Activated CD8-positive, alpha-beta memory T cell treated with anti-CD3 and anti-CD28 coated beads, Interleukin-2, amount 10 ng/mL, durations not matched to agents 7 days and 5 days (primary cell): ENCODE measurements at places on chromosomes 1 and 21. TPM values are rescaled to one million over a fixed set of nuclear protein-coding genes. Genes with fewer than 3 reads are reported as not detected.
A peak's percentile ranks its signal among the peaks of the same experiment; 100 is the strongest.

GRCh38 chr1:180231506-180231921 lies 1.4 kb downstream of the LHX4 start:
- DNase-seq, result peak; percentile 47
- H3K4me1 ChIP-seq, result peaks cover 38% of the 10 kb centered on the region
- peaks cover 84% of the 10 kb centered on the region for H3K27me3 ChIP-seq
- H3K27ac ChIP-seq, result no peak overlapping the region
- peak overlapping the region; percentile 63 for H3K4me3 ChIP-seq
- no peaks in the 10 kb centered on the region for H3K36me3 ChIP-seq

The FCRLB gene
- total RNA-seq, result 0.63 TPM

The SLC16A1 gene
- 47.6 TPM for total RNA-seq

The HCRTR1 gene
- total RNA-seq, result not detected

DNA sequence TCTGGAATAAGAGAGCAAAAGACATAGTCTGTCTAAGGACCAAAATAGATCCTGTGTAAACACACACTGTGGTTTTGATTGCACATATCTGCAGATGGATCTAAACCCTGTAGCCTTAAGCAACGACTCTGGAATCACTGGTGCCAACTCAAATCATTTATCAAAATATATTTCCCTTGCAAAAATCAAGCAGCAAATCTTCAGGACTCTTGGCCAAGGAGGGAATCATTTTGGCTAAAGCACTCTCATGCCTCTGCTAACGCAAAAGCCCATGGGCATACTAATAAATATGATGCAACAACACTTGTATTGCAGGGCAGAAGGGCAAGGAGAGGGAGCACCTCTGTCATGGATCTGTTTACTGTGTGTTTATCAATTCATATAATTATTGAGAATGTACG lies 155.4 kb upstream of the DUSP10 start:
- H3K27ac ChIP-seq, result no peak overlapping the region
- no peak for DNase-seq
- no peak overlapping the region for H3K4me3 ChIP-seq
- no peaks in the 10 kb centered on the region for H3K36me3 ChIP-seq
- H3K4me1 ChIP-seq, result no peaks in the 10 kb centered on the region

The PALMD gene
- total RNA-seq, result not detected

- no peak overlapping the region for H3K4me3 ChIP-seq
- H3K27me3 ChIP-seq, result peaks cover 18% of the 10 kb centered on the region
- H3K36me3 ChIP-seq, result peaks cover 2% of the 10 kb centered on the region
- peak overlapping the region; percentile 10 for H3K27ac ChIP-seq
- peaks cover 54% of the 10 kb centered on the region for H3K4me1 ChIP-seq
These were observed 76.6 kb downstream of the TGFBR3 start for GRCh38 chr1:91809317-91809716.

GRCh38 chr1:79749607-79750006 lies 743.1 kb upstream of the ADGRL4 start:
- H3K27me3 ChIP-seq, result no peaks in the 10 kb centered on the region
- H3K27ac ChIP-seq, result no peak overlapping the region
- no peaks in the 10 kb centered on the region for H3K36me3 ChIP-seq
- no peaks in the 10 kb centered on the region for H3K4me1 ChIP-seq
- DNase-seq, result no peak

- no peaks in the 10 kb centered on the region for H3K4me1 ChIP-seq
- no peak overlapping the region for H3K4me3 ChIP-seq
- no peak overlapping the region for H3K27ac ChIP-seq
- no peak for DNase-seq
These were observed 157.2 kb upstream of the UBE2U start for GRCh38 chr1:64046243-64046642.

DNA sequence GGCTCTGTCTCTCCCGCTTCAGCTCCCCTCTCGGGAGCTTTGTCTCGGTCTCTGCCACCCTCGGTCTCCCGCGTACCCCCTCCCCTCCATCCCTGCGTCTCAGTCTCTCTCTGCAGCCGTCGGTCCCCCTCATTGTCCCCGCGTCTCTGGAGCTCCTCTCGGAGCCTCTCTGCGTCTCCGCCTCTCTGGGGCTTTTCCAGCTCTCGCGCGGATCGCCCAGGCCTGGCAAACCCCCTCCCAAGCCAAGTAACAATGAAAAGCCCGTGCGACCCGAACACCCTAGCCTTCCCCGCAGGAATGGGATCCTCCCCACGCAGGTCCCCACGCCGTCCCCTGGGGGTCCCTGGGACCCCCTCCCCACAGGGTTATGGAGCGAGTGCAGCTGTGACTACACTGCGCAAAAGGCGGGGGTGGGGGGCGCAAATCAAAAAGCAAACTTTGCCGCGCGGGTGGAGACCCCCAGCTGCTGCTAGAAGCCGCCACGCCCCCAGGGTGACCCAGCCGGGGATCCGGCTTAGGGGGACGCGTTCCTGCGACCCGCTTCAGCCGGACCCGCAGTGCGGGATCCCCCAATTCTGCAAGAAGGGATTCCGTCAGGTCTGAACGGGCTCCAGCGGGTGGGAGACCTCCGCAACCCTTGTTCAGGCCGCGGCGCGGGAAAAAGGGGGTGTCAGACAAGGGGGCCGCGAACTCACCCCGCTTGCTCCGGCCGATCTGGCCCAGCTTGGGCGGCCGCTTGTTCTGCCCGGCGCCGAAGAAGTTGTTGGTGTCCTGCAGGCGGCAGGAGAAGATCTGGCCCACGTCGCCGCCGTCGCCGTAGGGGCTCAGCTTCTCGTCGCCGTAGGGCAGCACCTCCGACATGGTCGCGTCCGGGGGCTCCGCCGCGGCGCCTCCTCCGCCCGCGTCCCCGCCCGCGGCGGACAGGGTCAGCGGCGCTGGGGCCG lies 1.2 kb downstream of the CAMK2N1 start:
- peaks cover 83% of the 10 kb centered on the region for H3K27me3 ChIP-seq
- no peak overlapping the region for H3K27ac ChIP-seq
- peaks cover 10% of the 10 kb centered on the region for H3K4me1 ChIP-seq

DNA sequence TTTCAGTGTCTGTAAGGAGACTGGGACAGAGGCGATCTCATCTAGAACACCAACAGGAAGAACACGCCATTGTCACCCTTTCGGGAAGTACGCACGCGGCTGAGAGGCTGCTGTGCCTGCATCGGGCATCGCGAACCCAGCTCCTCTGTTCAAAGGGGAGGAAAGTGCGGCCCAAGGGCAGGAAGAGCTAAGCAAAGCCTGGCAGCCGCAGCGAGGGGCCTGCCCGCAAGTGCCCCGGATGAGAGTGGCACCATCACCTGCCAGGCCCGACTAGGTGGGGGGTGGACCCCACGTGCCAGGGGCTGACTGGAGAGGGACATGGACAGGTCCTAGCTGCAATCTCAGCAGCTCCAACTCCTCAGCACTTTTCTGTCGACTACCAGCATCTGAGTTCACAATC lies 7.5 kb downstream of the TPRG1L start:
- H3K27ac ChIP-seq, result no peak overlapping the region
- peaks cover 4% of the 10 kb centered on the region for H3K4me1 ChIP-seq
- peaks cover 7% of the 10 kb centered on the region for H3K36me3 ChIP-seq
- H3K27me3 ChIP-seq, result no peaks in the 10 kb centered on the region
- H3K4me3 ChIP-seq, result no peak overlapping the region

- no peak overlapping the region for H3K4me3 ChIP-seq
- H3K27me3 ChIP-seq, result no peaks in the 10 kb centered on the region
- H3K36me3 ChIP-seq, result peaks cover 59% of the 10 kb centered on the region
These were observed 7.4 kb downstream of the H3-3A start for GRCh38 chr1:226069811-226070489.

The IGSF5 gene
- total RNA-seq, result not detected

The UHMK1 gene
- 62.0 TPM for total RNA-seq

DNA sequence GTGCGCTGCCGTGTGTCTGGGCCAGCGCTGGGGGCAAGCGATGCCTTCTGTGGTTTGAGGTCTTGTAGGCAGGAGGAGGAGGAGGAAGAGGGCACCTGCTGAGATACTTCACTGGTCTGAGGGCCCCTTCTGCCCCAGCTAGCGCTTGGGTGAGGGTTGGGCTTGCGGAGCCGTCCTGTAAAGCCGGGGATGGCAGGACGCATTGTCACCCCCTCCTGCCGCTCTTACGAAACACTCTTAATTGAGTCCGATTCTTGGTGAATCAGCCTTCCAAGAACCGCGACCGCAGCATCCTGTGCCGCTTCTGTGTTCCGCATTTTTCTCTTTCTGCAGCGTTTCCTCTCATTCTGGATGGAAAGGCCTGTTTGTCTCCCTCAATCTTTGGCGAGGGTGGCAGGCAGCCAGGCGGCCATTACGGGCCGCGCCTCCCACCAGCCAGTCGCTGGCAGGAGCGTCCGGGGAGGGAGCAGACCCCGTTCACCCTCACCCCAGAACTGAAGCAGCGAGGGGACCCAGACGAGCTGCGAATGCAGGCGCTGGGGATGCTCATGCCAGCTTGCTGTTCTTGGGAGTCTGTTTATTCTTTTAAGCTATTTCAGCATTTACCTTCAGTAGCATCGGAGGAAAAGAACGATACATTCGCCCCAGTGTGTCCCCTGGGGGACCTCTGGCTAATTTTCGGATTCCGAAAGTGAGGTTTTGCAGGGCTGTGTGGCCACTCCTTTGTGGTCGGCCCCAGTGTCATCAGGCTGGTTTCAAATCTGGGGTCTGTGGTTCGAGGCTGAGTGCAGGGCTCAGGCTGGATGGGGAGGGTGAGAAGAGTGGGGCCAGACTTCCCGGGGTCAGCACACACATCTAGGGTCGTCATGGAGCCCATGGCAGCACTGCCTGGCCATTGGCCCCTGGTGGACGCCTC lies 62.7 kb downstream of the SKI start:
- H3K27me3 ChIP-seq, result no peaks in the 10 kb centered on the region
- H3K27ac ChIP-seq, result peak overlapping the region; percentile 89
- no peaks in the 10 kb centered on the region for H3K36me3 ChIP-seq

- H3K27ac ChIP-seq, result no peak overlapping the region
- DNase-seq, result no peak
- H3K4me3 ChIP-seq, result no peak overlapping the region
- H3K36me3 ChIP-seq, result peaks cover 5% of the 10 kb centered on the region
- H3K4me1 ChIP-seq, result peaks cover 9% of the 10 kb centered on the region
These were observed 327.7 kb downstream of the SMYD3 start for GRCh38 chr1:246179401-246179800.

DNA sequence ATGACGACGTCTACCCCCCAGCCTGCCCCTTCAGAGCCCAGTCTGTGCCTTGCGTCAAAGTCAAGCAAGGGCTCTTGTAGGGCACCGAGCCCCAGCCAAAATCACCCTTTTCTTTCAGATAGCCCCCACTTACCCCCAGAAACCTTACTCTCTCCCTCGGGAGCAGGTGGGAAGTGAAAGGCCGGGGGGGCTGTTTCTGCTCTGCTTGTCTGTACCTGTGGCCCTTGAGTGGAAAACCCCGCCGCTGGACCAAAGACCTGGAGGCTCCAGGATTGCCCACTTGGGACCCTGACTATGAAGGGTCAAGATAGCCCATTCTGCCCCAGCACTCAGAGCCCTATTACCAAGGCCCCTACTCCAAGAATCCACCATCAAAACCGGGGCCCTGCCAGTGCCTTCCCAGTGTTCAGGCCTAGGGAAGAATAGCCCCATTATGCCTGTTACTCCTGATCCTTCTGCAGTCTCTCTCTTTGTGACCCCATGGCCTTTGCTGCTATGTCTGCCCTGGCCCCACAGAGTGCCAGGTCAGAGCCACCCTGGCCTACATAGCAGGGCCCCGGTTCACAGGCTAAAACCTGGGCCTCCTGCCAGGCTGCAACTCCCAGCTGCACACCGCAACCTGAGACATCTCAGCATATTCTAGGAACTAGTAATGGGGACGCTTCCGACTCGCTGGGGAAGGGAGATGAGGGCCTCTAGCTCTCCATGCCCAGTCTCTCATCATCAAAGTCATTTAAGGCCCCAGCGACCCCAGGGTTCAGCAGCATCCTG lies 22.2 kb upstream of the HPDL start:
- H3K27ac ChIP-seq, result peak overlapping the region; percentile 97
- no peaks in the 10 kb centered on the region for H3K36me3 ChIP-seq
- no peak for DNase-seq
- H3K27me3 ChIP-seq, result no peaks in the 10 kb centered on the region

The ID3 gene
- total RNA-seq, result 34.2 TPM

GRCh38 chr1:164723296-164723798 lies 164.4 kb downstream of the PBX1 start:
- no peak overlapping the region for H3K27ac ChIP-seq
- peaks cover 6% of the 10 kb centered on the region for H3K4me1 ChIP-seq
- H3K27me3 ChIP-seq, result no peaks in the 10 kb centered on the region
- no peak overlapping the region for H3K4me3 ChIP-seq
- DNase-seq, result no peak

DNA sequence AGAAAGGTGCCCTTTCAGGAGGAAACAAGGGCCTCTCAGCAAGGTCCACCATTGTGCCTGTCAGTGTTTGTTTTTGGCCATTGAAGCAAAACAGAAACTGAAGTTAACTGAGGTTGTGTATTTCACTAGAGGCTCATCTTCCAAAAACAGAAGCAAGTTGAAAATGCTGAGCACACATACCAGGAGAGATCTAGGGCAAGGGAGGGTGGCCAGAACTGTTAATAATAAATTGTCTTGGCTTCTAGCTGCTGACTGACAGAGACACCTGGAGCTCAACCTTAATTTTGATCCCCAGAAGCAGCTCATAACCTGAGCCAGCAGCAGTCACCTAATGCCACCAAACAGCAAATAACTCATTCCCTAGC lies 5.2 kb downstream of the AGMAT start:
- H3K36me3 ChIP-seq, result peaks cover 6% of the 10 kb centered on the region
- DNase-seq, result no peak
- H3K4me1 ChIP-seq, result peaks cover 48% of the 10 kb centered on the region
- H3K4me3 ChIP-seq, result peak overlapping the region; percentile 34

GRCh38 chr1:65985393-65986066 lies 192.8 kb downstream of the PDE4B start:
- no peak overlapping the region for H3K27ac ChIP-seq
- no peak for DNase-seq
- no peaks in the 10 kb centered on the region for H3K4me1 ChIP-seq
- H3K4me3 ChIP-seq, result no peak overlapping the region
- peaks cover 23% of the 10 kb centered on the region for H3K27me3 ChIP-seq

The GNG4 gene
- total RNA-seq, result 4.7 TPM

DNA sequence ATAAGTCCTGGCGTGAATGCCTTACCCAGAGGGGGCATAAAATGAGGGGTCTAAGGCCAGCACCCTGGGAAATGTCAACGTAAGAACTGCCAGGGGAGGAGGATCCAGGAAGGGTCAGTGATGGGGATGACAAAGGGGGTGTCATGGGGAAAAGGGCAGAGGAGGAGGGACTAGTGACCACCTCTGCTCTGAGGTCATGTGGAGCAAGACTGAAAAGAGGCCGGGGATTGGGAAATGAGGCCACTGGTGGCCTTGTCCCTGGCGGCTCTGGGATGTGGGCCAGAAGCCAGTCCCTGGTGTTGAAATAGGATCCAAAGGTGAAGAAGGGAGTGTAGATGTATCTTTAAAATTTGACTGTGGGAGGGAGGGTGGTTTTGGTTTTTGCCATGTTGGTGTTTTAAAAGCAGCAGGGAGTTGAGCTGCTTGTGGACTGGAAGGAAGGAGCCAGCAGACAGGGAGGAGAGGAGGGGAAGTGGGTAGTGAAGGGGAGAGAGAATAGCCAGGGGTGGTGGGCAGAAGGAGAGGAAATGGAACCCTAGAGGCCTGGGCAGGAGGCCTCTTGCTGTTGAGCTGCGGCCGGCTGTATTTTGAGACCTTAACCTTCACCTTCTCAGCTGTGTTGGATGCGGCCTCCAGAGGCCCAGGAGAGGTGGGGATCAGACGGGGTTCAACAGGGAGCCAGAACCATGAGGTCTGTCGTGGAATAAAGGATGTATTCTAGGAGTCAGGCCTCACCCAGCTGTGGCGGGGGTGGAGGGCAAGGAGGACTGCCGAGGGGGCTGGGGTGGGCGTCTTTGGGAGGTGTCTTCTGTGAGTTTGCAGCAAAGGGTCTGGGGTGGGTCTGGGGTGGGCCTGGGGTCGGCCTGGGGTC lies 92.5 kb downstream of the DHRS3 start:
- H3K4me3 ChIP-seq, result no peak overlapping the region
- no peak for DNase-seq
- H3K27me3 ChIP-seq, result no peaks in the 10 kb centered on the region
- peaks cover 3% of the 10 kb centered on the region for H3K36me3 ChIP-seq
